Right lobe of liver (tissue), 6 donors: ENCODE measurements at places on chromosomes 11 and 22. TPM values are rescaled to one million over a fixed set of nuclear protein-coding genes. Genes with fewer than 3 reads are reported as not detected.

GRCh38 chr22:29772170-29772641, 5.0 kb downstream of the UQCR10 start:
- H3K4me3 ChIP-seq: no peak overlapping the region
- no peaks in the 10 kb centered on the region for H3K4me1 ChIP-seq
- H3K27me3 ChIP-seq: no peaks in the 10 kb centered on the region
- peaks cover 19% of the 10 kb centered on the region for H3K36me3 ChIP-seq
- no peak overlapping the region for H3K27ac ChIP-seq

The ZP1 gene
- total RNA-seq: not detected

DNA sequence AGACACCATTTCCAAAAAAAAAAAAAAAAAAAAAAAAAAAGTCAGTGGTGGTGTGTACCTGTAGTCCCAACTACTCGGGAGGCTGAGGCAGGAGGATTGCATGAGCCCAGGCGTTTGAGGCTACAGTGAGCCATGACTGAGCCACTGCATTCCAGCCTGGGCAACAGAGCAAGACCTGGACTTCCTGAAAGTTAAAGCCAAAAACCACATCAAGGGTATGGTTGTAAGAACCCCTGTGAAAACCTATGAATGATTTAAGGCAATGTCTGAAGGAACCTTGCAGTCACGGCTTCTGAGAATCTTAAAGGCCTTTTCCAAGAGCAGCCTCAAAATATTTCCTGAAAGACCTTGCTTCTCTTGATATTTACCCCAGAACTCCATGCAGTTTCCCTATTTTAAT, 30.5 kb upstream of the MSANTD2 start:
- H3K4me3 ChIP-seq: no peak overlapping the region
- H3K27me3 ChIP-seq: no peaks in the 10 kb centered on the region
- no peaks in the 10 kb centered on the region for H3K4me1 ChIP-seq
- H3K27ac ChIP-seq: no peak overlapping the region
- DNase-seq: no peak
- no peaks in the 10 kb centered on the region for H3K36me3 ChIP-seq

- DNase-seq: no peak
- H3K4me3 ChIP-seq: no peak overlapping the region
- no peaks in the 10 kb centered on the region for H3K36me3 ChIP-seq
- no peak overlapping the region for H3K27ac ChIP-seq
- H3K27me3 ChIP-seq: no peaks in the 10 kb centered on the region
- H3K4me1 ChIP-seq: no peaks in the 10 kb centered on the region
These were observed 119.7 kb downstream of the CWF19L2 start for GRCh38 chr11:107337917-107338316.

GRCh38 chr11:126925321-126926093, 75.1 kb downstream of the KIRREL3 start:
- H3K4me3 ChIP-seq: no peak overlapping the region
- H3K36me3 ChIP-seq: no peaks in the 10 kb centered on the region
- no peak overlapping the region for H3K27ac ChIP-seq
- no peak for DNase-seq

GRCh38 chr11:73454987-73455386, 78.8 kb downstream of the RELT start:
- no peaks in the 10 kb centered on the region for H3K36me3 ChIP-seq
- H3K27me3 ChIP-seq: no peaks in the 10 kb centered on the region
- no peak for DNase-seq
- no peak overlapping the region for H3K4me3 ChIP-seq

DNA sequence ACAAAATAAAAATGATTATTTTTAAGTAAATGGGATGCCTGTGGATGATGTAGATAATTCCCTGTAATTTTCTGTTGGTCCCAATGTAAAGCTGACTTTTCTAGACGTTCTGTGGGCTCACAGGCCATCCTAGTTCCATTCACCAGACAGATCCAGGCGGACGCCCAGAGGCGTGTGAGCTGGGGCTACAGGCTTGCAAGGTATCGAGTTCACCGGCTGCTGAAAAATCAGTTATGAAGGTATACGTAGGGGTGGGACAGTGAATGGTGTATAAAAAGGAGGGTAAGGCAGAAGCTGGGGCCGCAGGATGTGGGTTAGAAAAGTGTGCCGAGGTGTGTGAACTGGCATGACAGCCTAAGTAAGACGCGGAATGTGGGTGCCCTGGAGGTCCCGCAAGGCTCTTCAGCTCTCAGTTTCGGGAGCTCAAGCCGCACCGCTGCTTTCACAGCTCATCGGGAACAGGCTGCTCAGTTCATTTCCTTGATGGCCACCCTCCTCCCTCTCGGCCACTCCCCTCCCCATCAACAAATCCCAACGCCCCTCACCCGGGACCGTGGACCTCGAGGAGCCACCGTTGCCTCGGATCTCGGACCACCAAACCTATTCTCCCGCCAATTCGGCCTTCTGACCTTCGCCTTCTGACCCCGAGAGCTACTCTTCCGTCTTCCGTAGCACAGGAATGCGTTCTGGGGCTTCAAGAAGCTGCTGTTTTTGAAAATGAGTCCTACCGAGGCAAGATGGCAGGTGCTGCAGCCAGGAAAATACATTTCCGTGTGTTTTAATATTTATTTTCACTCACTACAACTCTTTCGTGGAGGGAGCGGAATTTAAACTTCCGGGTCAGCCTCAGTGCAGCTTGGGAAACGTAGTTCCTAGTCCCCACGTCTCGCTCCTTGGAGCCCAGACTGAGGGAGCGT, at the start of gene XNDC1N:
TSS of gene XNDC1N (minus strand) at position 775 of the 917 bp plus-strand sequence. CDS start 5,241 bp downstream, outside the sequence.
- no peaks in the 10 kb centered on the region for H3K36me3 ChIP-seq
- no peaks in the 10 kb centered on the region for H3K27me3 ChIP-seq
- peak within 1 kb of the TSS; percentile 83 for H3K4me3 ChIP-seq
- peak; percentile 68 for DNase-seq
- H3K4me1 ChIP-seq: no peaks in the 10 kb centered on the region
- peak within 1 kb of the TSS; percentile 83 for H3K27ac ChIP-seq

- H3K36me3 ChIP-seq: no peaks in the 10 kb centered on the region
- no peak overlapping the region for H3K27ac ChIP-seq
- H3K4me3 ChIP-seq: no peak overlapping the region
- H3K27me3 ChIP-seq: no peaks in the 10 kb centered on the region
- H3K4me1 ChIP-seq: peaks cover 3% of the 10 kb centered on the region
These were observed 8.0 kb downstream of the MRTFA start for GRCh38 chr22:40628354-40629042.

DNA sequence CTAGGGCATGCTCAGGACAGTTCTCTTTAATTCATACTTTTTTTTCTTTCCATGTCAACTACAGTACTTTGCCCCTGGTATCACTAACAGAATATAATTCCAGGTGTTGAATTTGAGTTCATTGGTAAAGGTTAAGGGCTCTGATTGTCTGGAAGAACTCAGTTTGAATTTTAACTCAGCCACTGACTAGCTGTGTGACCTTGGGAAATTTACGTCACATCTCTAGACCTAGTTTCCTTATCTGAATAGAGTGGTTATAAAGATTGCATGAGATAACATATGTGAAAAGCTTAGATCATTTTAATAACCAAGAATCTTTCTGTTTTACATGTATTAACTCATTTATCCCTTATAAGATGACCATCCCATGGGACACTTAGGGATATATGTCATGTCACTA, 15.8 kb upstream of the ZC3H12C start:
- no peaks in the 10 kb centered on the region for H3K4me1 ChIP-seq
- DNase-seq: no peak
- H3K27ac ChIP-seq: no peak overlapping the region
- H3K4me3 ChIP-seq: no peak overlapping the region
- H3K36me3 ChIP-seq: no peaks in the 10 kb centered on the region

GRCh38 chr11:66008468-66009101, 3.2 kb upstream of the CST6 start:
- no peaks in the 10 kb centered on the region for H3K36me3 ChIP-seq
- H3K4me1 ChIP-seq: no peaks in the 10 kb centered on the region
- H3K4me3 ChIP-seq: no peak overlapping the region
- DNase-seq: no peak

- H3K36me3 ChIP-seq: no peaks in the 10 kb centered on the region
- H3K27ac ChIP-seq: no peak overlapping the region
- no peaks in the 10 kb centered on the region for H3K4me1 ChIP-seq
- no peaks in the 10 kb centered on the region for H3K27me3 ChIP-seq
These were observed 423.7 kb upstream of the CADM1 start for GRCh38 chr11:115927823-115928329.

The TREH gene
- total RNA-seq: 2.8 TPM

The MDK gene
- total RNA-seq: 3.3 TPM

- no peaks in the 10 kb centered on the region for H3K4me1 ChIP-seq
- no peaks in the 10 kb centered on the region for H3K27me3 ChIP-seq
- DNase-seq: no peak
- H3K36me3 ChIP-seq: no peaks in the 10 kb centered on the region
- no peak overlapping the region for H3K27ac ChIP-seq
These were observed 5.8 kb downstream of the SGSM3 start for GRCh38 chr22:40376149-40376548.

- no peak overlapping the region for H3K27ac ChIP-seq
- no peak for DNase-seq
- no peaks in the 10 kb centered on the region for H3K36me3 ChIP-seq
- no peak overlapping the region for H3K4me3 ChIP-seq
- H3K4me1 ChIP-seq: no peaks in the 10 kb centered on the region
These were observed 138.5 kb upstream of the HSD17B12 start for GRCh38 chr11:43541993-43542392.

The OR51E2 gene
- total RNA-seq: not detected

GRCh38 chr11:22203281-22203680, 10.4 kb downstream of the ANO5 start:
- no peaks in the 10 kb centered on the region for H3K4me1 ChIP-seq
- H3K27me3 ChIP-seq: no peaks in the 10 kb centered on the region
- H3K27ac ChIP-seq: no peak overlapping the region
- no peaks in the 10 kb centered on the region for H3K36me3 ChIP-seq

DNA sequence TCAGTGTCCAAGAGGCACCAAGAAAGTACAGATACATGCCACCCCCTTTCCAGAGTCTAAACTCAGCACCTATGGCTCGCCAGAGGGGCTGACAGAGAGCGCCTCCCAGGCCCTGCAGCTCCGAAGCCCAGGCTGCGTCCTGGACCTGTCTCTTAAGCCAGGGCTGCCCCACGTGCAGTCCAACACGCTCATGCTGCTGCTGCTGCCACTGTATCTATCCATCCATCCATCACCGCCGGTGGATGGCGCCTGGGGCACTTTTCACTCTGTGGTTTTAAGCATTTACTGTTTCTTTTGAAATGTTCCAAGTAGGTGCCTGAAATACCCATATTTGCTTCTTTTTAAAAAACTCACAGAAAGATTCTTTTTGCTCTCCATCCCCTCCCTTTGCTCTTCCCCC, 41.8 kb downstream of the MACROD1 start:
- H3K27ac ChIP-seq: no peak overlapping the region
- no peaks in the 10 kb centered on the region for H3K36me3 ChIP-seq
- H3K4me3 ChIP-seq: no peak overlapping the region
- no peaks in the 10 kb centered on the region for H3K4me1 ChIP-seq

GRCh38 chr11:126163074-126163700, 48.3 kb downstream of the RPUSD4 start:
- no peaks in the 10 kb centered on the region for H3K36me3 ChIP-seq
- no peaks in the 10 kb centered on the region for H3K27me3 ChIP-seq
- no peak overlapping the region for H3K4me3 ChIP-seq
- DNase-seq: no peak

DNA sequence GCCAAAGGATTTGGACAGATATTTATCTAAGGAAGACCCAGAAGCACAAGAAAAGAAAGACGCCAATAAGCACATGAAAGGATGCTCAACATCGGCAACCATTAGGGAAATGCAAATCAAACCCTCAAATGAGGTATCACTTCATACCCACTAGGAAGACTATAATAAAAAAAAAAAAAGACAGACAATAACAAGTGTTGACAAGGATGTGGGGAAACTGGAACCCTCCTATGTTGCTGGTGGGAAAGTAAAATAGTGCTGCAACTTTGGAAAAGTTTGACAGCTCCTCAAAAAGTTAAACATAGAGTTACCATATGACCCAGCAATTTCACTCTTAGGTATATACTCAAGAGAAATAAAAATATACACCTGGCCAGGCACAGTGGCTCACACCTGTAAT, 47.0 kb downstream of the MICAL3 start:
- DNase-seq: no peak
- peaks cover 7% of the 10 kb centered on the region for H3K4me1 ChIP-seq
- no peak overlapping the region for H3K4me3 ChIP-seq
- H3K27ac ChIP-seq: no peak overlapping the region

- H3K27ac ChIP-seq: no peak overlapping the region
- no peaks in the 10 kb centered on the region for H3K4me1 ChIP-seq
These were observed 81.0 kb upstream of the SLC6A5 start for GRCh38 chr11:20518323-20518834.

The MYO18B gene
- total RNA-seq: not detected

GRCh38 chr11:75474240-75474639, 41.2 kb upstream of the KLHL35 start:
- no peak for DNase-seq
- no peak overlapping the region for H3K4me3 ChIP-seq
- H3K27ac ChIP-seq: no peak overlapping the region
- no peaks in the 10 kb centered on the region for H3K27me3 ChIP-seq

GRCh38 chr11:129374993-129375750, 476 bp upstream of the BARX2 start:
- peaks cover 11% of the 10 kb centered on the region for H3K27me3 ChIP-seq
- no peak for DNase-seq
- no peak overlapping the region for H3K27ac ChIP-seq
- H3K4me1 ChIP-seq: peaks cover 9% of the 10 kb centered on the region
- no peak overlapping the region for H3K4me3 ChIP-seq
- H3K36me3 ChIP-seq: no peaks in the 10 kb centered on the region

The SYT12 gene
- total RNA-seq: 10.1 TPM

GRCh38 chr11:44260081-44260480, 49.9 kb downstream of the ALX4 start:
- H3K27ac ChIP-seq: no peak overlapping the region
- H3K27me3 ChIP-seq: no peaks in the 10 kb centered on the region
- H3K4me3 ChIP-seq: no peak overlapping the region

DNA sequence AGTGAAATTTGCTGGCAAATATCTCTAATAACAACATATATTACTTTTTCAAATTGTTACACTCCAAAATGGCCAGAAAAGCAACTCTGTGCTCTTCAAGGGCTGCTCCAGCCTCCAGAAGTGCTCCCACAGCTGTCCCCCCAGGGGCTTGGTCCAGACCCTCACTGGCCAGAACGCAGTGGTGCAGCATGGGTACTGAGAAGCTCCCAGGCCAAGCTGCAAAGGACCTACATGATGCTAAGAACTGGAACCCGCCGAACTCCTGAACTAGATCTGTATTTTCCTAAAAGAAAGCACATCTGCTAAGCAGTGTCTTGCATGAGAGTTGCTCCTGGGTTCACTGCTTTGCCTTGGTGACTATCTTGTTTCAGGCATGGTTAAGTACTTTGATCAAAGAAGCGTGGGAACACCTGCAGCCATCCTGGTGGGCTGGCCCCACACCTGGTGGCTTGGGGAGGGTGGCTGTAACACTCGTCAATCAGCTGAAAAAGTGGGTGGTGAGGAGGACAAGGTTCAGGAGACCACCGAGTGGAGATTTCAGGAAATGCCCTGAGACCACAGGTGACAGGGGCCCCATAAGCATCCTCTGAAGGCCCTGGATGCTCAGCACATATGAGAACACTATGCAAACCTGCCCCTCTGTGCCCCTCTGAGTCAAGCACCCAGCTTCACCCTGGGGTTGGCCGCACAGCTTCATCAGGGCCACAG, 72.7 kb upstream of the PITPNB start:
- H3K4me1 ChIP-seq: peaks cover 10% of the 10 kb centered on the region
- peak overlapping the region; percentile 82 for H3K27ac ChIP-seq
- peak; percentile 38 for DNase-seq
- no peaks in the 10 kb centered on the region for H3K36me3 ChIP-seq
- H3K27me3 ChIP-seq: no peaks in the 10 kb centered on the region
- H3K4me3 ChIP-seq: no peak overlapping the region
